ENCODE measurements at places on chromosomes 6 and 20. TPM values are rescaled to one million over a fixed set of nuclear protein-coding genes. Genes with fewer than 3 reads are reported as not detected.

Gene ESR1
- not detected for total RNA-seq

Gene LGSN
- total RNA-seq = 2.4 TPM

Gene PRKN
- 0.24 TPM for total RNA-seq

Gene AFG1L
- 1.6 TPM for total RNA-seq

Gene KCNK17
- not detected for total RNA-seq

Gene SLC2A4RG
- 101 TPM for total RNA-seq

Gene FAM83D
- total RNA-seq = 70.7 TPM

Gene COL21A1
- 0.84 TPM for total RNA-seq

Gene GSTA3
- total RNA-seq = not detected

Gene PAK5
- not detected for total RNA-seq

Gene PLAGL1
- total RNA-seq = 6.7 TPM

Gene GGTLC1
- not detected for total RNA-seq

Gene GABRR2
- total RNA-seq = 0.03 TPM

Gene C6orf58
- total RNA-seq = 0.11 TPM

Gene ROS1
- 0.21 TPM for total RNA-seq

Gene ARHGAP18
- 4.9 TPM for total RNA-seq

Gene AGER
- total RNA-seq = 1.7 TPM

Gene POPDC3
- 21.1 TPM for total RNA-seq

Gene B3GALT4
- 1.0 TPM for total RNA-seq

Gene SF3B5
- total RNA-seq = 226 TPM

Gene PNLDC1
- total RNA-seq = 0.05 TPM

Gene OR12D3
- not detected for total RNA-seq

Gene RAB32
- 39.5 TPM for total RNA-seq

Gene CYB5R4
- total RNA-seq = 21.3 TPM

Gene LINC00237
- not detected for total RNA-seq

Measured in A549 treated with AZD2906 at 1 μM for 4 hours (cell line).